ENCODE measurements at places on chromosomes 2 and 18.

DNA sequence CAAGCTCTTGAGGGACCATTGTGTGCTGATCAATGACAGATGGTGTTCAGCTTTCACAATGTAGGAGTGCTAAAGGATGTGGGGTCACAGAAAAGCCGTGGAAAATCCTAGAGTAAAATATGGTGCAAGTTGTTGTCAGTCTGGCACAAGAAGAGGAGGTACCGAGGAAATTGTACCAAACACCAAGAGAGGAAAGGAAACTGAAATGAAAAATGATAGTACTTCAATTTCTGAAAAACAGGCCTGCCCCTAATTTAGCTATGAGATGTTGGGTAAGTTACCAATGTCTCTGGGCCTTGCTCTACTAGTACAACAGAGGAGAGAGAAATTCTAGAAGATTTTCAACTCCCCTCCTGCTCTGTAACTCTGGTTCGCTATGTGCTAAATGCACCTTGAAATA, 78.8 kb upstream of the PELI1 start:
- DNase-seq, result no peak

GRCh38 chr2:231545105-231545902, 15.1 kb upstream of the NMUR1 start:
- peak; percentile 50 for DNase-seq

DNA sequence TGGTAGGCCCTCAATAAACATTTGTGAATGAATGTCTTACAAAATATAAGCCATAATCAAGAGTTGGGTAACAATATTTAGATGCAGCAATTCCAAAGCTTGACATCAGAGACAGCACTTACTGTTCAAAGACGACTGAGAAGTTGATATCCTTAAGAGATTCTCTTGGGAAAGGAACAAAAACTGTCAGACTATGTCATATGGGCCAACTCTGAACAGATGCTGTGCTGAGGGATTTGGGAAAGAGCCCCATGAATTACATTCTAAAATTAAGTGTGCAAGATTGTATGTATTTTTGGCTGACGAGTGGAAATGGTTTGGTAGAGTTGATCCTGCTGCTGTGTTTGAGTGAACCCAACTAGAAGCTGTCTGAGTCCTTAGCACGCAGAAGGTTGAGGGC, 250.7 kb upstream of the LINC00305 start:
- no peak for DNase-seq

DNA sequence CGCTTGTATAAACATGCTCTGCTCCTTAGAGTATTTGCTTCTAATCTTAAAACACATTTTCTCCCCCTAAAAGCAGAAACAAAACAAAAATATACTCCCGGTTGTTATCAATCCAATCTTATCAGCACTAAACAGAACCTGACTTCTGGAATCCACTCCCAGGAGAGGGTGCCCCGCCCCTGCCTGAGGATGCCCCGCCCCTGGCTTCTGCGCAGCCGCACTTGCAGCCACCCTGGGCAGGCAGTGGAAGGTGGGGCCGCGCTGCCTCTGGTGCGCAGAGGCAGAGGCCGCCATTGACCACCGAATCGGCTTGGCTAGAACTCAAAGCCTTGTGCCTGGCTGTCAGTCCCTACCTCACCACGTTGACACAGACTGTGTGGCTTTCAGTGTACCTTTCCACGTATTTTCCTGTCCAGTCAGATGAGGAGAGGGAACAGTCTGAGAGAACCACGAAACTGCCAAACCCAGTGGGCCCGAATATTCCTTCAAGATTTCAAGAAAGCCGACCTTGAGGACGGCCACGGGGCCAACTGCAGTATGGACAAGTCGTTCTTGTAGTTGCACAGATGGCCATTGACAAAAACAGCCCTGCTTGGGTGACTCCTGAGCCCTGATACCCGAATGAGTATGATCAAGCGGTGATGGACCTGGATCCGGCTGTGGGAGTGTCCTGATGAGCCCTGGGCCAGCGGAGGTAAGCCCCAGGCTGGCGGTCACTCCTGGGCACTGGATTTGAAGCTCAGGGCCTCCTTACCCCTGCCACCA, 46.2 kb upstream of the ARHGAP28 start:
- no peak for DNase-seq

DNA sequence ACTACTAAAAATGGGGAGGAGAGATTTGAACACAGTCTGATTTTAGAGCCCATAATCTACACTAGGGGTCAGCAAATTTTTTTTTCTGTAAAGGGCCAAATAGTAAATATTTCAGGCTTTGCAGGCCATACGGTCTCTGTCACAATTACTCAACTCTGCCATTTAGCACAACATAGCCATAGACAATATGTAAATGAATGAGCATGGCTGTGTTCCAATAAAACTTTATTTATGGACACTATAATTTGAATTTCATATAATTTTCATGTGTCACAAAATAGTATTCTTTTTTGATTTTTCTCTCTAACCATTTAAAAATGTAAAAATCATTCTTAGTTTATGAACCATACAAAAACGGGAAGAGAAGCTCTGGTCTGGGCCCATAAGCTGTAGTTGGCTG, 309.4 kb downstream of the GPD2 start:
- DNase-seq, result no peak

DNA sequence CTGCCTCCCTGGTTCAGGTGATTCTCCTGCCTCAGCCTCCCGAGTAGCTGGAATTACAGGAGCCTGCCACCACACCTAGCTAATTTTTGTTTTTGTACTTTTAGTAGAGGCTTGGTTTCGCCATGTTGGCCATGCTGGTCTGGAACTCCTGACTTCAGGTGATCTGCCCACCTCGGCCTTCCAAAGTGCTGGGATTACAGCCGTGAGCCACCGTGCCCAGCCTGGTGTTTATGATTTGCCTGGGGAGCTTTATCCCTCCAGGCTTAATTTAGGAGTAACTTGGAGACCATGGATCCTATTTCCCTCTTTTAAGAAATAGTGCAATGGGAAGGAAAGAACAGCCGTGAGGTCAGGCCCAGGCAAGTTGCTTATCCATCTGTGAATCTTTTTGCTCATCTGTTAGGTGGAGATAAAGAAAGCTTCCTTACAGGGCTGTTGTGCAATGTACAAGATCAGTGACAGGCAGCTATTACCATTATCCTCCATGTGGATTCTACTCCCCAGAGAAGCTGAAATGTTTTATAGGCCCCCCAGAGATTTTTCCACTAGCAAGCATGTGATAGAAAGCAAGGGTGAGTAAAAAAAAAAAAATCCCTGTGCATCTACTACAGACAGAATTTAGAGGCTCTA, 104.9 kb upstream of the MGAT5 start:
- no peak for DNase-seq

DNA sequence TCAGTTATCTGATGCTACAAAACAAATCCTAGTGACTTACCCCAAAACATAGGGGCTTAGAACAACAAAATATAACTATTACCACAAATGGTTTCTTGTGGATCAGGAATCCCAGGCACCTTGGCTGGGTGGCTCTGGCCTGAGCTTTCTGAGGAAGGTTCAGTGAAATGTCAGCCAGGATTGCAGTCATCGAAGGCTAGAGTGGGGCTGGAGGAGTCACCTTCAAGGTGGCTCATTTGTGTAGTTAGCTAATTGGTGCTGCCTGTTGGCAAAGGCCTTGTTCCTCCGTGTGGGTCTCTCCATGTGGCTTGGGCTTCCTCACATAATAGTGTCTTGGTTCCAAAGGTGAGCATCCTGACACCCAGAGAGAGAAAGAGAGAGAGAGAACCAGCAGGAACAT, 57.4 kb downstream of the COPS8 start:
- DNase-seq, result no peak

DNA sequence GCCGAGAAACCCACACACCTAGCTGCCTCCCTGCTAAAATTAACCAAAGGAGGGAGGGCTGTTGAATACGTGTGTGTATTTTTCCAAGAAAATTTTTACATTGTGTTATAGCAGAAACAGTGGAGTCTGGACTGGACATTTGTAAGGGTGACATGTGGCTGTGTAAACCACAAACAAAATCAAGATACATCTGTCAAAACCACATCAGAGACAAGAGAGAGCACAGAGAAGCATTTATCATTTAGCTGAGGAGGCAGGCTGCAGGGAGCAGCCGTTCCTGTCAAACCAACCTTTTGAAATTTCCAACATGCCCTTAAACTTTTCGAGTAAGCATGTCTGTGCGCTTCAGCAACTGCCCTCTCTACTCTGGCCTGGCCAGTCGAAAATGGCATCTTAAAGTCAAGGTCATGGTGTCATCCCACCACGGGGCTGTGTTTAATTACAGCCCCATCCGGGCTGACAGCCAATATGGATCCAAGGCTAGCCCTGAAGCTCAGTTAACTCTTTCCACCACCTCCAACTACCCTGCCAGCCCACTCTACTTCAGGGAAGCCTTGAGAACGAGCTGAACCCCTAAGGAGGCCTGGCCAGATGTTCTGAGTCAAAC, 8.4 kb downstream of the BCL11A start:
- no peak for DNase-seq

DNA sequence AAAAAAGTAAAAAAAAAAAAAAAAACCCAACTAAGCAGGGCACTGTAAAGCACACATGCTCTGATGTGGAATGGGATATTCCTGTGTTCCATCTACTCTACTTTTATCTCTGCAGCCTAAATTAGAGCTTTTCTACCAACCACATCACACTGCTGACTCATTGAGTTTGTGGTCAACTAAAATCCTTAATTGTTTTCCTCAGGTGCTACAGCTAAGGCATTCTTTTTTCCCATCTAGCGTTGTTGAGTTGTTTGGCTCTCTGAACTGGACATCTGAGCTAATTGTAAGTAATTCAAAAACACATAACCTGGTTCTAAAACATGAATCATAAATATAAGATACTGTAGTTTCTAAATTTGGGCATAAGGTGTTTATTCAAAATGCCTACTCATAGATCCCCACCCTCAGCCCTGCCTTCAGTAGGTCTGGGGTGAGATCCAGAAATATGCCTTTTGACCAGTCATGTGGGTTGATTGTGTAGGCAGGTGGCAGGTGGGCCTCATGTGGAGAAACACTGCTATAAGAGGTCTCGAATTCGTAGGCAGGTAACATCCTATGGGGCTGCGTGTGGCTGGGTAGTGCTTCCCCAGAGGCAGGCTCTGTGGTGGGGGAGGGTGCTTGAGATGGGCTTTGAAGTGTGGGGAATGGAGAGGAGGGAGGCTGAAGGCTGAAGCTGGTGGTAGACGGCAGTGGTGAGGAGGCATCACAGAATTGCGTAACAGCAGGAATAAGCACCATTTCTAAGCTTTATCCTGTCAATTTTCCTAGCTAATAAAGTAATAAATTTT, 27.2 kb downstream of the ANKRD29 start:
- DNase-seq, result no peak

DNA sequence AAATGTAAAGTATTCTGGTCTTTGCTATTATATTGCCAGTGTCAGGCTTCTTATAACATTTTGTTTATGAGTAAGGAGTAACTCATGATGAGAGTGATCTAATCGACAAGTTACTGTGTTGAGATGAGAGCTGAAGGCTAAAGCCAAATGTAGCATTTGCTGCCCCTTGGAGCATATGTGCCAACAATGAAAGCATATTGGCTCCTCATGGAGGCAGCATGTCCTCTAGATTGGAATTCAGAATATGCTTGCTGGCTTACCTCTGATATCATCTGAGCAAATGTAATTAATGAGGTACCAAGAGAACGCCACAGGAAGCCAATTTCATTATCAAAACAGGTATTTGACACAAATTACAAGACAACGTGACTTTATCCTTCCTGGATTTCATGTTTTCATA, 781.1 kb upstream of the FSHR start:
- DNase-seq, result no peak

DNA sequence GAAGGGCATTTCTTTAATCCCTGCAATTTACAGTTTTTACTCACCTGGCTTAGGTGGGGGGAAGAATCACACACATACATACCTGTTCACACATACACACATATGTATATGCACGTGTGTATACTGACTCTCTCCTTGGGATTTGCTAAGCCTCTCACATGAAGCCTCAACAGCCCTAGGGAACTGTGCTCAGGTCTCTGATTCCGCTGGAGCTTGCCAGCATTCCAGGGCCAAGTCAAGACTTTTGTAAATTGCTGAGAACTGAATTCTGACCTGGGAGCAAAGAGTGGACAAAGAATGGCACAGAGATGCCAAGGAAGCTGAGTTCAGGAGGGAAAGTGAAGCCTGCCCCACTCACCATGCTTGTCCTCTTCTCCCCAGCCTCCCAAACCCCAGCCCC, 177.3 kb downstream of the TMEM247 start:
- no peak for DNase-seq

- no peak for DNase-seq
Measured at GRCh38 chr18:77084688-77085035, 47.9 kb downstream of the MBP start.

DNA sequence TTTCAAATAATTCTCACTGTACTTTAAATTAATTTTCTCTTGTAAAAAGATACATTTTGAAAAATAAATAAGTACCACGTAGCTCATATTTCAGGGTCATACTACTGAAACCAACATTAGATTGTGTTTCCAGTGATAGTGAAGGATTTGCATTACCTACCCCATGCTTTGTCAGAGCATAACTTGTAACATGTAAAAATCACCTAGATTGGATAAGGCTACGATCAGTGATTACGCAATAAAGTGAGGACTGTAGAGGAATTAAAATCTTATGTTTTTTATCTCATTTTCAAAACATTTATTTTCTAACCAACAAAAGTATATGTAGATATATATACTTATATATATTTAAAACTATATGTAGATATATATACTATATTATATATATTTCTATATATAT, 89.4 kb upstream of the VRK2 start:
- DNase-seq, result no peak

- DNase-seq, result no peak
Measured at GRCh38 chr2:151193576-151193975, 68.1 kb downstream of the RBM43 start.

- no peak for DNase-seq
Measured at GRCh38 chr2:38997781-38998180, 108.1 kb downstream of the ARHGEF33 start.
